ENCODE measurements at places on chromosomes 6 and 20.

- DNase-seq = no peak
Observed at GRCh38 chr20:43972692-43973091, 58.0 kb downstream of the TOX2 start.

GRCh38 chr6:163438940-163439335, 24.4 kb downstream of the QKI start:
- peak; percentile 36 for DNase-seq

DNA sequence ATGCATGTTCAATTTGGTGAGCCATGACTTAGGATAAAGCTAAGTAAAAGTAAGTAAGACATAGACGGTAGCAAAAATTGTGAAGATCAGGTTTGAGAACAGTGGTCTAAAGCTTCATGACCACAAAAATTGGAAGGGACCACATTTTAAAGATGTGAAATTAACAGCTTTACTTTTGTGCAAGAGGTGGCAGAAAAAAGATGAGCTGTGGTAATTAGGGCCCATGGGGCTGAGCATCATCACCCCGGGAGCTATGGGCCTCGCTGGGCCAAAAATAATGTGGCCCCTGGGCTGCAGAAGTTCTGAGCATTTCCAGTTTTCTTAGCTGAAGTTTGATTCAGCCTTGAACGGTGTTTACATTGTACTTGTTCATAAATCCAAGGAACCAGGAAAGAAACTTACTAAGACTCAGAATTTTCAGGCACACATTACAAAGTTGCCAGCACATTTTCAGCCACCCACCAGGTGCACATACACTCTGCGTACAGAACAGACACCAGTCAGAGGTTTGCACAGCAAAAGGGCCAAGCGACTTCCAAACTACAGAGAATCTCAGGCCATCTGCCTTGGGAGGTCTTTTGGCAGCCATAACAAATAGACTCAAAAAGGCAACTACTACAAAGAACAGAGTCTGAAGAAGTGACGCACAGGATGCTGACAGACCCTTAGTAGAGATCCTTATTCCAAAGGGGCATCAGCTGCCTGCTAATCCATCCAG, 57.7 kb downstream of the CSE1L start:
- DNase-seq = no peak

GRCh38 chr6:112562301-112563231, 215.4 kb downstream of the RFPL4B start:
- no peak for DNase-seq

GRCh38 chr6:1470040-1470439, 80.7 kb downstream of the FOXF2 start:
- no peak for DNase-seq

DNA sequence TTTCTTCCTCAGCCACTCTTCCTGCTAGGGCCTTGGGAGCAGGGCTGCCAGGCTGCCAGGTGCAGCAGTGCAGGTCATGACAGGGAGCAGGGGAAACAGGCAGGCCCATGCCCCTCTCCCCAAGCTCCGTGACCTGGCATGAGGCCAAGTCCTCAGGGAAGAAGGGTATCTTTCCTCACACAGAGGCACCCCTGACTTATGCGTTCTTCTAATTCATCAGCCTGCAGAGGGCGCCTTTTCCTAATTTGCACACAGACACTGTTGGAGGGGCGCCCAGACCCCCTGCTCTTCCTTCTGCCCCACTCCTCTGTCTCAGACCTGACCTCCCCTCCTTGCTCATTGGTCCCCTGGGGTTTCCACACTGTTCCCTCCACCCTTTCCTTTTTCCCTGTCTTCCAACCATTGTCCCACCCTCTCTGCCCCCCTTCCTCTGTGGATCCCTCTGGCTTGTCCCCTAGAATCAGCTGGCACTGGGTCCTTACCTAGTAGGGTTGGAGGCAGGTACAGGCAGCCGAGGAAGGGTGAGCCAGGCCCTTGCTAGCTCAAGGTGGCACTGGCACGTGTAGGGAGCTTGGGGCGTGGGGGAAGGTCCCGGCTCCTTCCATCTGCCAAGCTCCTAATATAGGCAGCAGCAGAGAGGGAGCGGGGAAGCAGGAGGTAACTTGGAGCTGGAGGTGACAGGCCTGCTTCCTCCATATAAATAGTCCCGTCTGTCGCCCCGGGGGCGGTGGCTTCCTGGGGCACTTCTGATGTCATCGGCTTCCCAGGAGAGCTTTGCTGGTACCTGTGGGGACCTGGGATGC, 154.9 kb upstream of the MLN start:
- DNase-seq = peak; percentile 20
